ENCODE measurements at places on chromosomes 12 and 14.

GRCh38 chr14:98607341-98607910 is 664.6 kb downstream of the BCL11B start:
- no peak for DNase-seq

DNA sequence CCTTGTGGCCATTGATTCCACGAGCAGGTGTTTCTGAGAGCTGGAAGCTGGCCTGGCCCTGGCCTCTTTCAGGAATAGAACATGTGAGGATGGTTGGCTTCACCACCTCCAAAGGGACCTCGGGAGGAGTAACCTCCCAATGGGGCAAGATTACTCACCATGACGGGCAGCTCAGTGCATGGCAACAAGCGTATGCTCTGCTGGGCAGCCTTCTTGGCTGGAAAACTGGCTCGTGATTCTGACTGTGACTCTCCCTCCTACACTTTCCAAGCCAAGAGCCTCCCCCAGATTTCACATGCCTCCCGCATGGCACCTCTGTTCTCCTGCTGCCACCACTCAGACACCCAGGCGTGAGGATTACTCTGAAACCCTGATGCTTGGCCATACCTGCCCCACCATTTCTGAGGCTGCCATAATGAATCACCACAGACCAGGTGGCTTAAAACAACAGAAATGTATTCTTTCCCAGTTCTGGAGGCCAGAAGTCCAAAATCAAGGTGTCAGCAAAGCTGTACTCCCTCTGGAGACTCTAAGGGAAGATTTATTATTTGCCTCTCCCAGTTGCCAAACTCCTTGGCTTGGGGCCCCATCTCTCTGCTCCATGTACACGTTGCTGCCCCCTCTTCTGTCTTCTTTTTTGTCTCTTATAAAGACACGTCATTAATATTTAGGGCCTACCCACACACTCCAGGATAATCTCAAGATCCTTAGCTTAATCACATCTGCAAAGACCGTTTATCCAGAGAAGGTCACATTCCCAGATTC is 215.9 kb downstream of the CHST11 start:
- DNase-seq, result peak; percentile 68

DNA sequence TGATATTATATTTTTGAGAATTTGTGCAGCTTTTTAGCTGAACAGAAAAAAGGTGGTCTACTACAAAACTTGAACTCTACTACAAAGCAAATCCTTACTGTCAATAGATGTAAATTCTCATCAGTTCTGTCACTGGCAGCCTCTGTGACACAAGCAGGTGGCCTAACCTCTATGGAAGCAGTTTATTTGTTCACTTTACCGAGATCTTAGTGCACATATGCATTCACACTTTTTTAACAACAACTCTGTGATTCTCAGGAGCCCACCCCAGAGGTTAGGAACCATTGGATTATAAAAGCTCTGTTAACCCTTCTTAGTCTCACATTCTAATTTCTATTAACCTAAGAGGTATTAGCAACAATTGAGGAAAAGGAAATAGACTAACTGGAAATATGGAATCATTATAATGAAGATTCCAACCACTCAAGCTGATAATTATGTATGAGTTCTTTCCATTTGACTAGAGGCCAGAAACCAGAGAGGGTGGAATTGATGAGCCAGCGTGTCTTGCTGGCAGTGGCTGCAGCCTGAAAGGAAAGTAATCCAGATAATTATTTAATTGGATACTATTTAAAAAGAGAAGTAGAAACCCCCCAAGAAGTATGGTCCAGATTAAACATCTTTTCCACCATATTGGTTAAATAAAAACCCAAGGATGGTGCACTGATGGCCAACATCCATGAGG is 451.1 kb downstream of the TMEM117 start:
- no peak for DNase-seq

DNA sequence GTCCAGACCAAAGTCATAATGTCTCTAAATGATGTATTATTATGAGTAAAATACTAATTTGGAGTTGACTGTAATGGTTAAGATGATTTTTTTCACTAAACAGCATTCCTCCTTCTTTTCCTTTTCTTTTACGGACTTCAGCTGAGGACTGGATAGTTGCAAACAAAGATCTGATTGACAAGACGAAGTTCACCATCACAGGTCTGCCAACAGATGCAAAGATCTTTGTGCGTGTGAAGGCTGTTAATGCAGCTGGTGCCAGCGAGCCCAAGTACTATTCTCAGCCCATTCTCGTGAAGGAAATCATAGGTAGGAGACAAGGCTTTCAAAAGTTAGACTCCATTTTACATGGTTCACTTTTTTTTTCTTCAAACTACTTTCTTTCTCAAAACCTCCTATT is 29.8 kb upstream of the CHPT1 start:
- no peak for DNase-seq

GRCh38 chr12:75289753-75290152 is 40.4 kb downstream of the CAPS2 start:
- peak; percentile 37 for DNase-seq

- DNase-seq, result no peak
Observed at GRCh38 chr12:53097207-53097563, 282 bp upstream of the IGFBP6 start.

- peak; percentile 82 for DNase-seq
Observed at GRCh38 chr12:21526053-21526452, at the start of gene SPX. SPX (plus strand) TSS chr12:21526296; CDS start chr12:21526473, 177 bp downstream.

DNA sequence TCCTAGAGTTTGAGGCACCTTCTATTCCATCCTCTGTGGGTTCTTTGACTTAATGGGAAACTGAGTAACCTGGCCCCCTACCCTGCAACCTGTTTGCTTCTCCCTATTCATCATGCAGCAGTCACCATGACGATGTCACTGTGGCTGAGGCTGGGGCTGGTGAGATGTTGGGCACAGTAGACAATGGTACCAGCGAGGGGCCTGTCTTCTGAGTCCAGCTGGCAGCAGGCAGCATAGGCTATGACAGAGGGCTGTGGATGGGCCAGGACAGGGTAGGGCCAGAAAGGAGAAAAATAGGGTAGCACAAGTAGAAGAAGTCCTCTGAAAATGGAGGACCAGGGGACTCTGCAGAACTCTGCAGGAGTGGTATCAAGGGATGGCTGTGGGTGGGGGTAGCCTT is 2.0 kb downstream of the CIROP start:
- no peak for DNase-seq

DNA sequence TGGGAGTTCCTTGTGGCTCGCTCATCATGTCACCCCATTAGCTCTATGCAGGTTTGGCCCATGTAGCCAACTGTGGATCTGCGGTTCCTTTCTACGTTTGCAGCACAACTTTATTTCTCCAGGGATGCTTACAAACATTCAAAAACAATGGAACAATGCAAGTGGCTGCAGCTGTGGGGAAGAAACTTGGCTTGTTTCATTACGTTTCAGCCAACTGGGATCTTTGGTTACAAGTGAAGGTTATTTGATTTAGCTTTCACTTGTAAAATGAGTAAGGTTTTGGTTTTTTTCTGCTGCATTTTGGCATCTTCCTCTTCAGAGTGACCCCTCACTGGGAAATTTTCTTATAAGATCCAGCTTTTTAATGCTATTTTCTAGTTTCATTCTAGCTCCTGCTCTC is 105.9 kb downstream of the PLXNC1 start:
- no peak for DNase-seq

DNA sequence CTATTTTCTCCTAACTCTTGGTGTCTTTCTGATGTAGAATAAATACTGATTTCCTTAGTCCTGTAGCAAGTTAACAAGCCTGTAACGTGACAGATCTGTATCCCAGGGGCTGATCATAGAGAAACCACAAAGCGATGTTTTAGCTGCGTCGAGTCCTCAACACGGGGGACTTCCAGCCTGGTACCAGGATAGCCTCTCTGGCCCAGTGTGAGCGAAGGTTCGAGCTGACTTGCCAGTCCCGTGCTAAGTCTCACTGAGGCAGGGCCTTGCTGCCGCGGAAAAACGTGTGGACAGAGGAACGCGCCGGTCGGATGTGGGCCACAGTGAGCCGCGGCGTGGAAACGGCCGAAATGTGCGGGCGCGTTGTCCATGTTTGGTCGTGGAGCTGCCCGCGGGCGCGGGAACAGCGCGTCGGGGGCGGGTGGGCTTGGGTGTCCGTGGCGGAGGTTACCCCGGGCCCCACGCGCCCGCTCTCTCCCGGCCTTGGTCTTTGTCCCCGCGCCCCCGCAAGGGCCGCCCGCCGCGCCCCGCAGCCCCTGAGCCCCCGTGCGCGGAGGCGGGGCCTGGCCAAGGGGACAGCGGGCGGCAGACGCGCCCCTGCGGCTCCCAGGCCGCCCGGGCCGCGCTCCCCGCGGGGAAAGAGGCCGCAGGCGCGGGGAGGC is 531 bp upstream of the EML1 start:
- DNase-seq, result peak; percentile 4

DNA sequence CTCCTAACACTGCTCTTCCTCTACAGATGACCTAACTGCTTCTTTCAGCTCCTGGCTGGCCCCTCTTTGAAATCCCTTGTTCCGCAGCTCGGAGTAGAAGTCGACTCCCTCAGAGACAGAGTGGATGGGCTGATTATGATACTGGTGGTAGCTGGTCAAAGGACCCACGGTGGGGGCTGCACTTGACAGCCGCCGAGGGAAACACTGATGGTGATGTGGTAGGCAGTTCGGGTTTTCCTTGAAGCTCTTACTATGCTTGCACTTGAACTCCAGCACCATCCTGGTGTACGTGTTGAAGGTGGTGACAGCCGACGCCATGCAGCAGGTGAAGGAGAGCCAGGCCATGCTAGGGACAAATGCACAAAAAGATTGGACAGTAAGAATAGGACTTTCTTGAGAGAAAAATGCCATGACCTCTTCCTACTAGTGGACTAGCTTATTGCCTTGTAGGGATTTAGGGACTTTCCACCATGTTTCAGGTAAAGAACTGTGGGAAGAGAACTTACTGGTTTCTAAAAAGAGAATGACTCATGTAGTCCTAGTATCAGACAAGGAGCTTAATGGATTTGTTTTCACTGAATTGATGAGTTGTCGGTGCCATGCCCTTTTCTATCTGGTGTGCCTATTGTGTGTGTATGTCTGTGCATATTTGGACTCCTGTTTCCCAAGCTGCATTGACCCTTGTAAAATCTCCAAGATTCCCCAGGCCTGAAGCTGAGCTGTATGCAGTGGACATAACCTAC is 18.4 kb downstream of the GSG1 start:
- peak; percentile 60 for DNase-seq

DNA sequence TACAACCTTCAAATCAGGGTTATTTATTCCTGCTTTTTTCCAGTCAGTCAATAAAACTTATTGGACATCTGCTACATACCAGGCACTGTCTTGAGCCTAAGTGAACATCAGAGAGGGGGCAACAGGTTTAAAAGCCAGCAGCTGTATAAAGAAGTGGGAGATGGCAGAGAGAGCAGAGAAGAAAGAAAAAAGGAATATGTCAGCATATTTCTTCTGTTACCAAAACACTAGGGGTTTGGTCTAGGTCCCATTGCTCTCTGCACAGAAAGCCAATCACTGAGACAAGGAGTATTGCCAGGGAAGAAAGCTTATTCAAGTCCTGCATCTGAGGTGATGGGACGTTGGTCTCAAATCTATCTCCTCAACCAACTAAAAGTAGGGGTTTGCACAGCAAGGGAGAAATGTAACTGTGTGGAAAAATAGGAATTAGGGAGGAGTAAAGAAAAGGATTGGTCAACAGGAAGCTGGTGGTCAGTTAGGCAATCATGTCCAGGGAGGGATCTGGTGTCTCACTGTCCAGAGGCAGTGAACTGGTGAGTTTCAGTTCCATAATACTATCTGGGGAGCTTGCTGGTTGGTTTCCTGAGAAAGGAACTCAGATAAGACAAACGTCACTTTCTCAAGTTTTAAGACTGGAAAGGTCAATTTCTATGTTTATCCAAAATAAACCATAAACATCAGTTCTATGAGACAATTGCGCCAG is 107.5 kb downstream of the PHLDA1 start:
- DNase-seq, result no peak

DNA sequence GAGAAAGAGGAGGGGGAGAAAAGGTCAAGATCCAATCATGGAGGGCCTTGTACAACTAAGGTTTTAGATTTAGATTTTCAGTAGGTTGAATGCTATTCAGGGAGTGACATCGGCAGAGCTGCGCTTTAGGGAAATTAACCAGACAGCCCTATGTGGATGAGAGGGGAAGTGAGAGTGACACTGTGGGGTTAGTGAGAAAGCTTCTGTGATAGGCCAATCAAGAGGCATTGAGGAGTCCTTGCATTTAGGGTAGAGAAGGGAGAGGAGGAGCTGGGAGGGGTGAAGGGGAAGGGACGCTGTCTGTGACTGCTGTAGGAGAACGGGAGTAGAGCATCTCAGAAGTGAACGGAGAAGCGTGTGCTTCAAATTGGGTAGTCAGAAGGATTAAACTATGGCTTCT is 3.4 kb downstream of the HSD17B6 start:
- DNase-seq, result no peak

- DNase-seq, result peak; percentile 48
Observed at GRCh38 chr14:92495027-92495426, 18.6 kb upstream of the RIN3 start.

- peak; percentile 62 for DNase-seq
Observed at GRCh38 chr12:102033991-102034745, 27.6 kb downstream of the WASHC3 start.

DNA sequence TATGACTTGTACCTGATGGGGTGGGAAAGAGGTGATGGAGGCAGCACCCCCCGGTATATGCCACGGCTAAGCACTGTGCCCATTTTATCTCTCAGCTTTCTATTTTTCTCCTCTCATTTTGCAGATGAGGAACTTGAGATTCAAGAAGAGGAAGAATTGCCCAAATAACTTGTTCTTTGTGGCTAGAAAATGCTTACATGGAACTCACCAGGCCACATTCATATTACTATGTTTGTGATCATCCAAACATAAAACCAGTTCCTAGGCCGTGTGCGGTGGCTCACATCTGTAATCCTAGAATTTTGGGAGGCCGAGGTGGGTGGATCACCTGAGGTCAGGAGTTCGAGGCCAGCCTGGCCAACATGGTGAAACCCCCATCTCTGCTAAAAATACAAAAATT is 14.5 kb upstream of the PSMD9 start:
- DNase-seq, result no peak

DNA sequence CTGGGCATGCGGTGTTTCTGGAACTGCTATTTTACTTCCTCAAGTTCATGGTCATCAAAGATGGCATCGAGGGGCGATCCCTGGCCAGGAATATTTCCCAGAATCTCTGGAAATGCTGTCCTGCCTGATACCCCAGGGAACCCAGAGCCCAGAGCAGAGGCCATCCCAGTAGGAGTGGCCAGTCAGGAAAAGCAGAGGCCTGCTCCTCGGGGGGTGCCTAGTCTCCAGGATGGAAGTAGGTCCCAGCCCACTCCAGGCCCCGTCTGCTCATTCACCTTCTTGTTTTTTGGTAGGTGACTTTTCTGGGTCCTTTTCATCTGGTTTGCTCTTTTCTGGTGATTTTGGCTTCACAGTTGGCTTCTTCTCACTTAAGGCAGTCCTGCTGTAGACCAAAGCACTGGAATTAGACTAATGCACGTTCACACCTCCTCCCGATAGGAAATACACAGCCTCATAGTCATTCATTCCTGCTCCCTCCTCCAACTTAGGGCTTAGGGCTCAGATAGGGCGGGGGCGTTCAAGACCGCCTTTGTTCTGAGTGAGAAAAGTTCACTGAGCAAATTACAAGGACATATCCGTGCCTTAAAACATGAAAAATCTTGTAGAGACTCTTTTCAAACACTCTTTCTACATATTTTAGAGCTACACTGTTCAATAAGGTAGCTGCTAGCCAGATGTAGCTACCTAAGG is 51.1 kb downstream of the TRAFD1 start:
- DNase-seq, result no peak

- no peak for DNase-seq
Observed at GRCh38 chr12:25156061-25156460, 38.9 kb downstream of the DNAI7 start.

All from bronchial epithelial cell (primary cell).